ENCODE measurements at places on chromosomes 12 and 14.

DNA sequence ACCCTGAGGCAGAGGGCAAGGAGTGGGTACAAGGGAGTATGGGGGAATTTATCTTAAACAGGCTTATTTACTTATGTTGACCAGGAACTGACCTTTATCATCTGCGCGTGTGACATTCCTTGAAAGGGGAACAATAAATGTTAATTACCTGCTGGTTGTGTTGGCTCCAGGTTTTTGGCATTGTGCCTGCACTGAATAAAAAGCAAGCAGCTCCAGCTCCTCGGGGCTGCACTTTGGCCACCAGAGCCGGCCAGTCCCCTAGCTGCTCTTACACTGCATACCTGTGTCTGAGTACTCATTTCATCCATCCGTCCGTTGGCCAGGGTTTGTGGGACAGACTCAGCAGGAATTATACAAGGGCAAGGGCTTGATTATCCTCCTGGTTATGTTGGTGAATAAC is 68.8 kb upstream of the GTF2A1 start:
- DNase-seq, result no peak

- DNase-seq, result no peak
These were observed 181.1 kb downstream of the ESR2 start for GRCh38 chr14:64112867-64113678.

- DNase-seq, result no peak
These were observed 43.9 kb upstream of the TESC start for GRCh38 chr12:117143008-117143532.

DNA sequence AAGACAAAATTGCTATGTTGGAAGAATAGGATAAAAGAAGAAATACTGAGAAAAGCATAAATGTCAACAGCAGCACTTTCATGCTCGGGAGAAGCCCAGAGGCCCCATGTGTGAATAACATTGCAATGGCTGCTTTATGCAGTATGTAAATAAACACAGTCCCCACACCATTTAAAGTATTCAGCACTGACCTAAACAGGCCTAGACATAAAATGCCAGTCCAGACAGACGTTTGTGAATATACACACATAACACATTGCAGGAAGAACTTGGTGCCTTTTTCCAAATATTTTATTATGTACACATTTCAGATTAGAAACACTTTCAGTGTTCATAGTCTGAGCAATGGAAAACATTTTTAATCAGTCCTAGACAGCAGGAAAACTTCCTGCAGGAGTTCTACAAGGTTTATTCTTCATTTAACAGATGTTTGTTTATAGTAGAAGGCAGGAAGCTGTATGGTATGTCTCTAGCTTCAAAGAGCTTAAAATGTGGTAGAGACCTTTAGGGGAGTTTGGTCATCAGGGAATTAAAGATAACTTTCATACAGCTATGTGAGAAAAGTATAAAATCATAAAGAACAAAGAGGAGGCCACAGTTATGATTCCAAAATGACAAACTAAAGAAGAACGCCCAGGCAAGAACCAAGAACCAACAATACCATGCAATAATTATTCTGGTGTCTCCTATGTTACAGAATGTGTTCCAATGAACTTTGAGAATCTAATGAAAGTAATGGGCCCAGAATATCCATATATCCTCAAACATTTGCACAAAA is 30.6 kb upstream of the SLC38A2 start:
- DNase-seq, result no peak

DNA sequence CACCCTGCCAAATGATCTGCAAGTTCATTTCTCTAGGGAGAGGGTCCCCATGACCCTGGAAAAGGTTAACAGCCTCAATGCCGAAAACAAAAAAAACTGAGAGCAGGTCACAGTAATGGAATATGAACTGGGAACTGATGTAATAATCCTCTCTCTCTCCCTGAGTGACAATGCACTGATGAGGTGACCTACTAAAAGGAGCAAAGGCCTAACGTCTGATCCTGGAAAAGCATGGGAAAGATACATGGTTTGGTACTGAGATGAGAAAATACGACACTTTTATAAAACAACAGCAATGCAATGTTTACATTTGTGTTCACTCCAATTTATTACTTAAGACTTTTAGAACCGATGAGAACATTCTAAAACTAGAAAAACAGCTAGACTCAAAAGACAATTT is 27.7 kb downstream of the SETD3 start:
- DNase-seq, result no peak

GRCh38 chr12:105347499-105347898 is 17.0 kb downstream of the C12orf75 start:
- no peak for DNase-seq

DNA sequence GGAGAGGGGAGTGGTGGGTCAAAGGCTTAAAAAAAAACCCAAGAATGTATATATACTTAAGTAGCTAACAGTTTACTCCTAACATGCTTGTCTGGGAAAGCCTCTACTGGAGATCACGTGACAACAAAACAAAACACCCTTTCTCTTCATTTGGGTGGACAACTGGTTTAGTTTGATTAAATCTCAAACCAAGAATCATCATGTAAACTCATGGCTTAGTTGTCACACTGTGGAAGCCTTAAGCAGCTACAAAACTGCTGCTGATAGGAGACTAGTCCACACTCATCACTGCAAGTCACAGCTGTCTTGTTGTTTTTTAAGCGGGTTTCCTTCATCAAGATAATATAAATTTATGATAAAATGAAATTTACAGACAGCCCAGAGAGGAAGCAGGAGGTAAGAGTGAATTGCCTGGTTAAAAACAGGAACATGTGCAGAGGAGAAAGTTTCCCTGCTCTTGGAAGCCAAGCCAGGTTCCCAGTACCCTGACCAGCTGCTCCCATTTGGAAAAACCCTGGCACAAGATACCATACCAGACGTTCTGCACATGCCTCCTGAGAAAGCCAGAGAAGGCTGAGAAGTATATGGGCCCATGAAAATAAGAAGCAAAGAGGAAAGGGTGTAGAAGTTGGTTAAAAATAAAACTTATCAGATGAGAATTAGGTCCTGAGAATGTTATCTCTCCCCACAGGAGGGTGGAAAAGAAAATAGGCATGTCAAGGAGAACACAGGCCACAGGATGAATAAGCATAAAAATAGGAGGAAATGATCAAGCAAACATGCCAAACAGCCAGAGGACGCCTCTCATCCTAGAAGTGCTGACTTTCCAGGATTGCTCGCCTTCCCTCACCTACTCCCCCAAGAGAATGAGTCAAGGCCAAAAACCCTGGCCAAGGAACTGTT is 34.0 kb downstream of the EGLN3 start:
- no peak for DNase-seq

DNA sequence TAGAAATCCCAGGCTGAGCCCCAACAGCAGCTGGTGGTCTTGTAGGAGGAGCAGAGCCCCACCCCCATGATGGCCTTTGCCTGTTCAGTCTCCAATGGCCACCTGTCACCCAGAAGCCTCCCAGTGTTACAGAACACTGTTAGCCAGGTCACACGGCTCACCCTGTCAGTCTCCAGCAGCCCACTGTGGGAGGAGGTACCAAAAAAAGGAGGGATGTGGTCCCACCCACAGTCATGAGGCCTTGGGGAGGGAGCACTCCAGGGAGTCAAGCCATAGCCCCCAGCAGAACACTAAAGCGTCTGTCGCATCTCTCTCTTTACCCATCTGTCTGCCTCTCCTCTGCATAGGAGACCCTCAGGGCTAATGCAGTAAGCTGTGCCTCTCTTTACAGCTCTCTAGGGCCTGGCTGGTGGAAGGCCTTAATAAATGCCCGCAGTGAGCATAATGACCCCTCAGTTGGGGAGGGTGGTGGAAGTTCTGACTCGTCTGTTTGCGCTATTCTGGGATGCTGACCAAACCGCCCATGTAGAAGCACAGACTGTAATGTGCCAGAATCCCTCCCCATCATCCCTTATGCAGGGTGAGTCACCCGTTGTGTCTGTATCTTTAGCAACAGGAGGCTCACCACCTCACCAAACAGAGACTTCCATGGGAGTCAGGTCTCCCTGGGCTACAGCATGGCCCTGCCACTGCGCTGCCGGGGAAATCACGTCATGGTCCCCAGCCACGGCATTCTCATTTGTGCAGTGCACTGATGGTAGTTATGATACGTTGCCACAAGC is 14.6 kb downstream of the C14orf132 start:
- no peak for DNase-seq

GRCh38 chr12:8709124-8709830 is 11.5 kb downstream of the RIMKLB start:
- DNase-seq, result no peak

DNA sequence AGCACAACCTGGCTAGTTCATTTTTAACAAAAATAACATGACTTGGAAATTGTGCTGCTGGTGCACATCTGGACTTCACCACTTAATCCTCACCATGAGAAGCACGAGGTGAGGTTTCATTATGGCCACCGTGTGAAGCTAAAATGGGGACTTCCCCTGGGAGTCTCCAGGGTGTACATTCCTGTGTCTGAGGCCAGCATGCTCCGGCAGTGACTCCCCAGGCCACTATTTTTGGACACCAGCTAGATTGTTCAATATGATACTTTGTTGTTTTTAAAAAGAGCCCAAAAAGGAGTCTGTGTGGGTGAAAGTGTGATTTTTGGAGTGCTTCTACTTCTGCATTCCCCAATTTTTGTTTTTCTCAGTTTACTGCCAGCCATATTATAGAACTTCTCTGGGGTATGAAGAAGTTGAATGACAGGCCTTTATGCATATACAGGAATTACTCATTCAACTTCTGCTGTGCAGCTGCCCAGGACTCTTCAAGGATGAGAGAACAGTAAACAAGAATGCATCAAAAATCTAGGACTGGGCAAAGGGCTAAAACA is 16.9 kb upstream of the AICDA start:
- no peak for DNase-seq

DNA sequence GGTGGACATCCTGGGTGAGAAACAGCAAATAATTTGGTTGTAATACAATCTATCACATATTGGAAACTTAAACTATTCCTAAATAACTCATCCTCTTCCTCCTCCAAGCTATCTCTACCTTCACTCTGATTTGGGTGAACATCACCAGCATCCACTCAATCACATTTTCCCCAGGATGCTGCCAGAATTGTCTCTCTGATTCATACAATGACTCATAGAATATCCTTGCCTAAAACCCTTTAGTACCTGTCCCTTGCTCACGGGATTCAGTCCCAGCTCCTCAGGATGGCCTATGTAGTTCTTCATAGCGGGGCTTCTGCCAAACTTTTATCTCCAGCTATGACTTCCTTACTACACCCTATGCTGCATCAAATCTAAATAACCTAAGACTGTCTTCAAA is 146.8 kb downstream of the EMP1 start:
- DNase-seq, result no peak

- DNase-seq, result no peak
These were observed 20.0 kb downstream of the RHOJ start for GRCh38 chr14:63224196-63224595.

- DNase-seq, result no peak
These were observed 466.9 kb downstream of the FUT8 start for GRCh38 chr14:65879248-65880009.

DNA sequence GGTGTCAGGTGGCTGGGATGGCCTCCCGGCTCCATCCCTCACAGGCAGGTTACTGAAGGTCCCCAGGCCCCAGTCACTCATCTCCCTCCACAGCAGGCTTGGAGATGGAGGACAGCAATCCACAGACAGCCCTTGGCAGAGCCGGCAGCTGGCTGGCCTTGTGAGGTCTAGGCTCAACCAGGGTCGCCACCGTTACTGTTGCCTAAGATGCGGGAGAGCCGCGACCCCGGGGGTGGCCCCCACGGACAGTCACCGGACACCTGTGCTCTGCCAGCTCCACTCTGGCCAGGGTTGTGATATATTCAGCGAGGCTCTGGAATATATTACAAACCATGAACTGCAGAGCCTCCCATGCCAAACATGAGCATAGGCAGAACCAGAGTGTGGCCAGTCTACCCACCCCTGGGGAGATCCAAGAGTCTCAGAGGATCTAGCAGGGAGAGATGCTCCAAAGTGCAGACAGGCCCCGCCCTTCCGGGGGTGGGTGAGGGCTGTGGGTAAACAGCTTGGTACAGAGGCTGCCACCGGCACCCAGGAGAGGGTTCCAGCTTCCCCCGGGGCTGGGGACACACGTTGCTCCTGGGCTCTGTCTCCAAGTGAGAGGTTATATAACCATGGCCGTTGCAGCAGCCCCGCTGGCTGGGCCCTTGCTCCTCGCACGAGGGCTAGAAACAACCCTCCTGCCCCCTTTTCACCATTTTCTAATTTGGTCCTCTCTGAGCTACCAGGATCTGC is 55.9 kb upstream of the DIO3 start:
- peak; percentile 2 for DNase-seq

DNA sequence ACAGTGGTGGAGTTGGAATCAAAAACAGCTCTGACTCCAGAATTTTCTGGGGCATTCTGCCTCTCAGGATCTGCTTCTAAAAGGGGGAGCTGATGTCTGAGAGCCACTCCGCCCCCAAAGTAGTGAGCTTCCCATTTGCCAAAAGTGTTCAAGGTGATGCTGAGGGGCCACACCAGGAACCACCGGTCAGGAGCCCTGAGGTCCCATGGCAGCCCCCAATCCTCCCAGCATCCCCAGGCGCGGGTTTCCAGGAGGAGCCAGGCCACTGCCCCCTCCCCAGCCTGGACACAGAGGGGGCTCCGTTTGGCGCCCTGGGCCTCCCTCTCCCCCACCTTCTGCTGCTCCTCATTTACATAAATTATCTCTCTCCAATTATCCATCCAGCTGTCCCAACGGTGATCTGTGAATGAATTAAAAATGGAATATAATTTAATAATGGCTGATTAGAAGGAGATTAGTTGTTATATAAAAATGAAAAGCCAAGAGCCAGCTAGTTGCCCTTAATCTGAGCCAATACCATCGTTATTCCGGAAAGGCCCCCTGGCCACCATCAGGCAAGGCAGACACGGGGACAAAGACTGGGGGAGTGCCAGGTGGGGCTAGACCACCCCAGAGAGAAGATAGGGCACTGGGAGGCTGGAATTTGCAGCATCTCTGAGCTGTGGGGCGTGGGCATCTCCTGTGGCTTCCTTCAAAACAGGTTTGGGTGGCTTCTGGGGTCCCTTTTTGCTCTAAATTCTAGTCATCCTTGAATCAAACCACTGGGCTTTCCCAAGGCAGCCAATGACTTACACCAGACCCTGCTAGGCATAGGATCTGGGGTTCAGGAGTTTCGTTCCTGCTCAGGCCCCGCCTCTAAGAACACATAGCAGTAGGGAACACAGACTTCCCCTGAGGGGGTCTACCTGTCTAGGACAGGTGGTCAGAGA is 19.7 kb upstream of the VSX2 start:
- DNase-seq, result no peak

Measured in activated B cell treated with CpG ODN at 0.5 μM for 24 hours (primary cell).